ENCODE measurements at places on chromosomes 2 and 18.

GRCh38 chr18:28269750-28270149, 92.8 kb upstream of the CDH2 start:
- no peak for DNase-seq

- no peak for DNase-seq
Measured at GRCh38 chr18:7856733-7857132, 289.6 kb downstream of the PTPRM start.

- no peak for DNase-seq
Measured at GRCh38 chr2:20590704-20591515, 60.0 kb downstream of the HS1BP3 start.

DNA sequence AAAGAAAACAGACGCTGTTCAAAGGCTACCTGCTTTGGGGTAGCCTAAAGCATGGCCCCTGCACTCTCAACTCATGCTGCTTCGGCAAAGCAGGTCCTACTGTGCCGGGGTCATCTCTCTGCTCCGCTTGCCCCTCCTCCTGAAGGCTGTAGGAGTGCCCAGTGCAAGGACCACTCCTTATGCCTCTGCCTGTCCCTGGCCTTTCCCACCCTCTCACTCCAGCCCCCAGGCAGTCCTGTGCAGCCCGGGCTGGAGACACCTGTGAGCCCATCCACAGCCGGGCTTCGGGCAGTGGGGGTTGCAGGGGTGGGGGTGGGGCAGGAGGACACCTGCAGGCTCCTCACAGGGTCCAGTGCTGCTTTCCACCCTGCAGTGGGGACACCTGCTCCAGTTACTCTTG, 69.1 kb downstream of the ACKR3 start:
- DNase-seq = no peak

DNA sequence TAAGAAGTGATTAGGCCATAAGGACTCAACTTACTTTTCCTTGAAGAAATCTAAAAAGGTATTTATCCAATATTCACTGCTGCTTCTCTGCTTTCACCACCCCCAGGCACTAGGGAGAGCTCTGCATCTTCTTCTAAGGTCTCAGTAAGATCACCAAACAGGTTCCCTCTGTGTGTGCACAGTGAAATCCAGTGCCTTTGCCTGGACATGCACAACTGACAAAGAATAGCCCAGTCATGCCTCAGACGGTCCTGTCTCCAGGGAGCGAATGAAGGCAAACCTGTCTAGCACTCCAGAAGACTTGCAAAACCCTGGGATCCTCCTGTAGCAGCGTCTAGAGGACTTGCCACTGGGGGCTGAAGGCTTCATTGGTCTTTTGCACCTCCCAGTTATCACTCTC, 344.5 kb upstream of the LRATD1 start:
- no peak for DNase-seq

- peak; percentile 73 for DNase-seq
Measured at GRCh38 chr2:127614731-127615130, 31.2 kb upstream of the GPR17 start.

GRCh38 chr18:58496231-58496630, 132.7 kb downstream of the ALPK2 start:
- DNase-seq = no peak

- DNase-seq = no peak
Measured at GRCh38 chr2:96870626-96871255, 861 bp upstream of the SEMA4C start.

DNA sequence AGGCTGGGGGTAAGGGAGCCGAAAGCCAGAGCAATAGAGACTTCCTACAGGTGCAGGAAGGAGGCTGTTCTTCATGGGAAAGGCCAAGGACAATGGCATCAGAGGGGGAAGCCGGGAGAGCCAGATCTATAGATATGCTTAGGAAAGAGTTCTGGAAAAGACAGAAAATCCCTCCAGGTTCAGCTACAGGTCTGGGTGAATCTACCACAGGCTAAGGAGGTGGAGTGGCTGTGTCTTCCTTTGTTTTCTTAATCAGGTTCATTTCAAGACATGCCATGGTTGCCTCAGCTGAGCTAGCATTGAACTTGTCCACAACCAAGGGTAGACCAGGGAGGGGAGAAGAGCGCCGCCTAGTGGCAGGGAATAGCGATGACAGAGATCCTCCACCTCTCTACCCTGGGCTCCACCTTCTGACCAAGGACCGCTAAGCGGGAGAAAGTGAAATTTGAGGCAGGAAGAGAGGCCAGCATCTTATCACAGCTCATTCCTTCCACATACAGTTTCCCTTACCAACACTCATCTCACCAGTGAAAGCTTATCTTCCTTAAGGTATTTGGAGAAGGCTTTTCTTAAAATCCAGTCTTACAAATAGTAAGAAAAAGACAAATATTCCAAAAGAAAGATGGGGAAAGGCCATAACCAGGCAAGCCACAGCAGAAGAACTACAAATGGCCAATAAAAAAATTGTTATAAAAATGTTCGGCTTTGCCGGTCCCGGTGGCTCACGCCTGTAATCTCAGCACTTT, 74.2 kb downstream of the VIT start:
- DNase-seq = peak; percentile 48

DNA sequence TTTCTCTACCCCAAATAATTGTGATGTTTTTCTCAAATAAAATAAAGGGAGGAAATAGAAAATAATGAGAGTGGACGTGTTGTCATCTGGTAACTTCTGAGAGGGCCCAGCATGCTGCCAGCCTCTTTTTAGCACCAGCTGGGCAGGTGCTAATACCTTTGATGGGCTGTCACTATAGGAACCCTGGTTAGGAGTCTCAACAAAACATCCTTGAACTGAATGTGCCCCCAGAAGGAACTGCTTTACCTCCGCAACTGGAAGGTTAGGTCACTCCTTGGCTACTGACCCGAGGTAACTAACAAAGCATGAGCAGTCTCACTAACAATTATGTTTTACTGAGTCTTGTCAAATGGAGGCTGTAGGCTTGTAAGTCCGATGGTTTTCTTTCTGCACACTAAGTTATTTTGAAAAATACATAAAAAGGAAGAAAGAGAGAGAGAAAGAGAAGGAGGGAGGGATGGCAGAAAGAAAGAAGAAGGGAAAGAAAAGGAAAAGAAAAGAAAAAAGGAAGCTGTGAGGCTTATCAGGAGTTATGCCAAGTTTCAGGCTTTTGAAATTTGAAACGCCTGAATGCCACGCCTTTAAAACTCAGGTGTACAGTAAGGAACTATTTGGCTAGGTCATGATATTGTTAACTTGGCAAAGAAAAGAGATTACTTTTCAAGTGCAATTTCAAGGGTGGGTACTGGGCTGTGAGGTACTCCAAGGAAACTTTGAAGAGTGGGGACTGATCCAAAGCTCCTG, 91.0 kb downstream of the TGIF1 start:
- DNase-seq = no peak

- DNase-seq = no peak
Measured at GRCh38 chr2:114222344-114222743, 220.1 kb upstream of the DPP10 start.

DNA sequence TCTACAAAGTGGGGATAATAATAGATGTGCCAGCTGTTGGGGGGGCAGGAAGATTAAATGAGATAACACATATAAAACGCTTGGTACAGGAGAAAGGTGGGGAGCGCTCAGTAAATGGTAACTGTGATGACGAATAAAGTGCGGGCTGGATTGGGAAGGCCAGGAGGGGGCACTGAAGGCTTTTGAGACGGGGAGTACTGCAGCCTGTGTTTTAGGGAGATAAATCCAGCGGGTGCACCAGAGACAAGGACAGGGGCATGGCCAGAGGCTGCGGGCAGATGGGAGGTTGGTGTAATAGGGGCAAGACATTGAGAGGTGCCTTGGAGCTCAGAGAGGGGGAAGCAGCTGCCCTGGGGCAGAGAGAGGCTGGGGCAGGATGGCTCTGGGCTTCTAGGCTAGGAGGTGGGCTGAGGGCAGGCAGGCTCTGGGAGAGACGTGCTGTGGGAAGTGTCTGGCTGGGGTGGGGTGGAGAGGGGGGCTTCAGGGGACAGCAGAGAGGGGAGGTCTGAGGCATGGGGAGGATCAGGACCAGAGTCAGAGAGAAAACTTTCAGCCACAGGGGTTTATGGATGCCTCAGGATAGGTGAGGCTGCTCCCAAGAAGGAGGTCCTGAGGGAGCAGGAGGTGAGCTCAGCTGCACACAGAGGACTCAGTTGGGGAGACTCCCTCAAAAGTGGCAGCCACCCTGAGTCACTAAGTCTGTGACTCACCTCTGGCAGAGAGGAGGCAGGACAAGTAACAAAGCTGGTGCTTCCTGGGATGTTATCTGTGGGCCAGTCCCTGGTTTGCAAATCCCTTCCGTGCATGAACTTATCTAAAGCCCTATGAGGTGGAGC, 18.8 kb downstream of the TEX44 start:
- DNase-seq = peak; percentile 92

DNA sequence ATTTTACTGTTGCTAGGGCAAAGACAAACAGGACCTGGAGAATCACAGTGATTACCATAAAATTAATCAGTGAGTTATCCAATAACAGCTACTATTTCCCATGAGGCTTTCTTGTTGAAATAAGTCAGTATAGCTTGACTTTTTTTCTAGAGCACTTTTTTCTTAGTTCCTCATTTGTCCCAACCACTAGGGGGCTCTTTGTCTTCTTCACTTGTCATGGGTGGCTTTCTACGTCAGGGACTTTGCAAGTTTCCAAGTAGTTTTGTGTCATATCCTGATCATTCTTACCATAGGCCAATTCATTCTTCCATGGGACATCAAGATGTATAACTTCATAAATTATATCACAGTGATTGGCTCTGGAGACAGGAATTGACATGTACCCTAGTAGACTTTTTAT, 1019.6 kb upstream of the PIK3C3 start:
- peak; percentile 25 for DNase-seq

GRCh38 chr2:240810621-240811020, 9.4 kb downstream of the KIF1A start:
- no peak for DNase-seq

- no peak for DNase-seq
Measured at GRCh38 chr2:221310730-221311129, 261.4 kb downstream of the EPHA4 start.

- no peak for DNase-seq
Measured at GRCh38 chr2:69603146-69603743, 40.3 kb downstream of the AAK1 start.

DNA sequence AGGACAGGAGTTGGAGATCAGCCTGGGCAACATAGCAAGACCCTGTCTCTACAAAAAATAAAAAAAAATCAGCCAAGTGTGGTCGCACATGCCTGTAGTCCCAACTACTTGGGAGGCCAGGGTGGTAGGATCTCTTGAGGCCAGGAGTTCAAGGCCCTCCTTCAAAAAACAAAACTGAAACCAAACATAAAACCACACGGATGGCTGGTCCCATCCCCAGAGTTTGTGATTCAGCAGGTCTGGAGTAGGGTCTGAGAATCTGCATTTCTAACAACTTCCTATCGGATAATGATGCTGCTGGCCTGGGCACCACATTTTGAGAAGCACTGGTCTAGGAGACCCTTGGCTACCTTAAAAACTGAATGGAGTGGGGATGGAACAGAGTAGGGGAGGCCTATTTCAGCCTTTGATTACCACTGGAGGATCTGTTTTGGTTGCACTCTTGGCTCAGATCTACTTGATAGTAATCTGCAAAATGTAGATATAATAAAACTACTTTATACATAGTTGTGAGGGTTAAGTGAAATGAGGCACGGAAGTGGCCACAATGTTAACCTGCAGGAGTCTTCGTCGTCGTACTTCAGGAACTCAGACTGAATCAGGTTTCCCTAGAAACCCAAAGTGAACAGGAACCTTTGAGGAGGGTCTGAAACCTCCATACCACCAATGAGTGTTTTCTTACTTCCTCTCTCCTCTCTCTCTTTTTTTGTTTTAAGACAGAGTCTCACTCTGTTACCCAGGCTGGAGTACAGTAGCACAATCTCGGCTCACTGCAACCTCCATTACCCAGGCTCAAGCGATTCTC, 25.5 kb upstream of the NFE2L2 start:
- DNase-seq = no peak

DNA sequence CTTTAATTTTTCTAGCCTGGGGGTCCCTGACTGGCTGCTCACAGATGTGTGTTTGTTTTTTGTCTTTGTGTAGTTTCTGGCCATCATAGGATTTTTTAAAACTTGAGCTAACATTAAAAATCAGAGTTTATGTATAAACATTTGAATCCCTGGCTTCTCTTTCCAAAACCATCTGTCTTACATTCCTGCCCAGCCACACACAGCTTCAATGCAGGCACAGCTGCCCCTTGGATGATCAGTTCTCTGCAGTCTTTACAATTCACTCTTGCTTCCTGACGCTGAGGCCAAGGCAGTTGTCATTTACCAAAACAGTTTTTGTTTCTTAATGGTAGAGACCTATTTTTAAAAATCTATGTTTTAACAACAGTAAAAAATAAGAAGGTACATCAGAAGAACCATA, 169.2 kb upstream of the LRRTM1 start:
- DNase-seq = no peak

DNA sequence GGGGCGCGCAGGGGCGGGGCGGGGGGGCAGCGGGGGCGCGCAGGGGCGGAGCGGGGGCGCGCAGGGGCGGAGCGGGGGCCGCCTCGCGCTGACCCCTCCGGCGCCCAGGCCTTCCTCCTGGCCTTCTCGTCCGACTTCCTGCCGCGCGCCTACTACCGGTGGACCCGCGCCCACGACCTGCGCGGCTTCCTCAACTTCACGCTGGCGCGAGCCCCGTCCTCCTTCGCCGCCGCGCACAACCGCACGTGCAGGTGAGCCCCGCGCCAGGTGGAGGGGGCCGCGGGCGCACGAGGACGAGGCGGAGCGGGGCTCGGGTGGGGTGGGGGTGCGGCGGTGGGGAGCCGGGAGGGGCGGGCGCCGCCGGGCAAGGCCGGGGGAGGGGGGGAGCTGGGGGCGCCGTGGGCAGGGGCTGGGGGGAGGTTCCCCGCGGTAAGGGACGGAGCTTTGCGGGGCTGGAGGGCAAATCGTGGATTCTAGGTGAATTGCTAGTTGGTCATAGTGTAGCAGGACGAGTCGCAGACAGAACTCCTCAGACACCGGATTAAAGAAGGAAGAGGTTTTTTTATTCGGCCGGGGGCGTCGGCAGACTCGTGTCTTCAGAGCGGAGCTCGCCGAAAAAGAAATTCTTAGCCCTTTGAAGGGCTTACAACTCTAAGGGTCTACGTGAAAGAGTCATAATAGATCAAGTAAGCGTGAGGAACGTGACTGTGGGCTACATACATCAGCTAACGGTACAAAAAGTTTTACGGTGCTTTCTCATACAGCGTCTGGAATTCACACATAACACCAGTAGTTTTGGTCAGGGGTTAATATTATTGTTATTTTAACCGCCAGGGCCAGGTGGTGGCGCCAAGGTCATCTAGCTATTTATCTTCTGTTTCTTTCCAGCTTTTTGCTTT, 29.9 kb downstream of the ANO7 start:
- DNase-seq = peak; percentile 52

- DNase-seq = no peak
Measured at GRCh38 chr2:19106376-19106775, 252.0 kb downstream of the OSR1 start.

GRCh38 chr2:134207589-134208209, 46.2 kb upstream of the MGAT5 start:
- peak; percentile 50 for DNase-seq

- peak; percentile 44 for DNase-seq
Measured at GRCh38 chr2:84631047-84631446, 114.7 kb downstream of the DNAH6 start.

DNA sequence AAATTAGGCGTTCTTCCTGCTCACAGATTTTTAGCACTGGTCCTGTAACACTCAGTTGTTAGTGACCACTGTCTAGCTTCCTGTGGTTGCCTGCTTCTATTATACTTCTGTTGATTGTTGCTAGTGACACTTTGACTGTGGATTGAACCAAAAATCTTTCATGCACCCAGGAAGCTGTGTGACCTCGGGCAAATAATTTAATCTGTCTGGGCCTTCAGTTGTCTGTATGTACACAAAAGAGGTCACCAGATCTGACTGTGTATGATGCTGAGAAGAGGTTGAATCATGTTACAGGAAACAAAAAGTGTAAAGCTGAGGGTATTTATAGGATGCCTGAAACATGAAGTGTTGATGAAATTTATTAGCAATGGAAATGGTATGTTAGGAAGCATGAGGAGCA, 12.7 kb downstream of the ICOS start:
- peak; percentile 79 for DNase-seq

Measured in fibroblast of skin of back (primary cell).